H7 (cell line): ENCODE measurements at places on chromosomes 2 and 18.

- no peak for DNase-seq
Observed at GRCh38 chr2:147646818-147647468, 197.9 kb upstream of the ACVR2A start.

DNA sequence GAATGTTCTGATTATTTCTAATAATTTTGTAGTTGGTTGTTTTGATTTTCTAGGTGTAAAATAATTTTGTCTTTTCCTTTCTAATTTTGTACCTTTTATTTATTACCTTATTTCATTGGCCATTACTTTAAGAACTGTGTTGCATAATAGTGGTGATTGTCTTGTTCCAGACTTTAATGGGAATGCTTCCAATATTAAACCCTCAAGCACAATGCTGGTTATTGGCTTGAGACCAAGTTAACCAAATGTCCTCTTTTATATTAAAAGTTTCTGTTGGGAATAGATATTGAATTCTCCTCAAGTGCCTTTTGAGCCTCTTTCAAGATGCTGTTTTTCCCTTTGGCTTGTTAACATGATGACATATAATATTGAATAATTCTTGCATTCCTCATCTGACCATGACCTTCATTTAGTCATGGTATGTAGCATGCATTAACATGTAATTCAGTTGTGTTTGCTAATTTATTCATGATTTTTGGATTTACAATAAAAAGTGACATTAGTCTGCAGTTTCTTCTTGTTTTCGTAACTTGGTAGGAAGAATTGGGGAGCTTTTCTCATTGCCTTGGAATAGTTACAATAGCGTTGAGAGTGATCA lies 141.7 kb downstream of the DIS3L2 start:
- DNase-seq: no peak

DNA sequence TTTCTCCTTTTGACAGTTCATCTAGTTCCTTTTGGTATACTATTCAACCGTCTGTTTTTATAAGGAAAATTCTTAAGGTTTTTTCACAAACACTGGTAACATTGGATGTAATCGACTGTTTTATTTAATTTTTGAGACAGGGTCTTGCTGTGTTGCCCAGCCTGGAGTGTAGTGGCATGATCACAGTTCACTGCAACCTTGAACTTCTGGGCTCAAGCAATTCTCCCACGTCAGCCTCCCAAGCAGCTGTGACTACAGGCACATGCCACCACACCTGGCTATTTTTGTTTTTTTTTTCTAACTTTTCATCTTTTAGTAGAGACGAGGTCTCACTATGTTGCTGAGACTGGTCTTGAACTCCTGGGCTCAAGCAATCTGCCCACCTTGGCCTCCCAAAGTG lies 104.4 kb upstream of the DNMT3A start:
- DNase-seq: no peak

DNA sequence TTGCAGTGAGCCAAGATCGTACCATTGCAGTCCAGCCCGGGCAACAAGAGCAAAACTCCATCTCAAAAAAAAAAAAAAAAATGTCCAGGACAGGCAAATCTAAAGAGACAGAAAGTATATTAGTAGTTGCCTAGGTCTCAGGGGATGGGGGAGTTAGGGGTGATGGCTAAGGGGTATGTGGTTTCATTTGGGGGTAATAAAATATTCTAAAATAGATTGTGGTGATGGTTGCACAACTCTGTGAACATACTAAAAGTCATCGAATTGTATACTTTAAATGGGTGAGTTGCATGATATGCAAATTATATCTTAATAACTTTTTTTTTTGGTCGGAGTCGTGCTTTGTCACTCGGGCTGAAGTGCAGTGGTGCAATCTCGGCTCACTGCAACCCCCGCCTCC lies 34.2 kb upstream of the ACTR2 start:
- no peak for DNase-seq

- DNase-seq: no peak
Observed at GRCh38 chr18:47748093-47748796, 182.2 kb downstream of the SMAD2 start.

- DNase-seq: no peak
Observed at GRCh38 chr2:159759577-159759976, 38.4 kb downstream of the CD302 start.

DNA sequence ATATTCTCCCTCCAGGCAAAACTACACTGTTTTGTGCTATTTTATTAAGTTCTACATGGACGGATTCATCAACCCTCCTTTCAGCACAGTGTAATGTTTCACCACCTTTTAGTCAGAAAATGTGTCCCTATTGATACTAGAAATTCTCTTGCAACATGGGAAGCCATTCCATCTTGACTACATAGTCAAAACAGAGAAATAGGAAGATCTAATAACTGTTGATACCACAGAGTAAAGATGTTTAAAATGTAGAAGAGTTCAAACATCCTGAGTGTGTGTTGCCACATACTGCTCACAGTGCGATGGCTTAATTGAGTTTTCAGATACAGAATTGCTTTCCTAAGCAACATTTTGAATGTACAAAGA lies 492.2 kb upstream of the RAB12 start:
- no peak for DNase-seq

DNA sequence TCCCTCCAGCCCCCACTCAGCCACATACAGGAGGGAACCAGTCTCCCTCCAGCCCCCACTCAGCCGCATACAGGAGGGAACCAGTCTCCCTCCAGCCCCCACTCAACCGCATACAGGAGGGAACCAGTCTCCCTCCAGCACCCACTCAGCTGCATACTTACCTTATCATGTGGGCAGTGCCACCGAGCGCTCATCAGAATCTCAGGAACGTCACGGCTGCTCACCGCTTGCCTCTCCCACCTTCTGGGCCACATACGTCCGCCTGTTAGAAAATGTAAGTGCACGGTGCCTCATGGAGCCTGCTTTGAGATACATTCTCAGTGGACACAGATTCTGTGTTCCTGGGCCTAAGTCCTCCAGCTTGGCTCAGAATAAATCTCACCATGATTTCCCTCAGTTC lies 124.8 kb downstream of the PXDN start:
- DNase-seq: no peak
